ENCODE measurements at places on chromosomes 5 and 9. TPM values are rescaled to one million over a fixed set of nuclear protein-coding genes. Genes with fewer than 3 reads are reported as not detected.

DNA sequence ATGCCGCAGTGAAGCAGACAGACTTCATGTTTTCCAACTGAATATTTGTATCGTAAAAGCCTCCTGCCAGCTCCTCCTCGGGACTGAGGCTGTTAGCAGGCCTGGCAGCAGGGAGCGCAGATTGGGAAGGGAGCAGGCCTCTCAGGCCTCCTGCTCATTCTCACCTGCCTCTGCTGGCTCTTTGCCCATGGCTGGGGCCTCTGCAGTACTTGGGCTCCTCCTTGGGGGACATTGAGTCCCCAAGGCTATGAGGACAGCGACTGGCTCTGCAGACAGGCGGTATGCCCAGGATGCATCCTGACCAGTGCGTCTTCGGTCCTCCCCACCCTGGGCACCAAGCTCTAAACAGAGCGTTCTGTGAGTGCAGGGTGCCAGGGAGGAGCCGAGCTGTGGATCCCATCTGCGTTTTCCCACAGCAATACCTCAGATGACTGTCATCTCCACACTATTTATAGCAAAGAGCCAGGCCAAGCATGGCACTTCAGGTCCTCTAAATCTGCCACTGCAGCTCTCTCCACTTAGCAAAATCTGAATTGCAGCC lies 38.7 kb downstream of the TSTD2 start:
- peaks cover 3% of the 10 kb centered on the region for H3K27me3 ChIP-seq
- no peaks in the 10 kb centered on the region for H3K36me3 ChIP-seq
- H3K4me3 ChIP-seq: no peak overlapping the region

CPLANE1 gene
- total RNA-seq: 4.8 TPM

DNA sequence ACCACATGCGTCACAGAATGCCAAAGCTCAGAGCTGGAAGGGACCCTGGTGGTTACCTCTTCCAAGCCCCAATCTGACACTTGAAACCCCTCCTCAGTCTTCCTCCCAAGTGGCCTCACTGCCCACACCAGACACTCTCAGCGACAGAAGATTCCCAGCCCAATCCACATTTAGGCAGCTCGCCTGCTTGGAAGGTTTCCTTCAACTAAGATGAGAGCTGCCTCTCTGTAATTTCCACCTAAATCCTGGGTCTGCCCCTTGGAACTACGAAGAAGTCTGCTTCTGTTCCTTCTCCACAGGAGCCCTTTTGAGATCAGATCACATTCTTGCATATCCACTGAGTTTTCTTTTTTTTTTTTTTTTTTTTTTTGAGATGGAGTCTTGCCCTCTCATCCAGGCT lies 83.7 kb downstream of the PAX5 start:
- no peak overlapping the region for H3K27ac ChIP-seq
- no peak for DNase-seq
- H3K4me1 ChIP-seq: no peaks in the 10 kb centered on the region
- no peaks in the 10 kb centered on the region for H3K36me3 ChIP-seq
- no peak overlapping the region for H3K4me3 ChIP-seq

DNA sequence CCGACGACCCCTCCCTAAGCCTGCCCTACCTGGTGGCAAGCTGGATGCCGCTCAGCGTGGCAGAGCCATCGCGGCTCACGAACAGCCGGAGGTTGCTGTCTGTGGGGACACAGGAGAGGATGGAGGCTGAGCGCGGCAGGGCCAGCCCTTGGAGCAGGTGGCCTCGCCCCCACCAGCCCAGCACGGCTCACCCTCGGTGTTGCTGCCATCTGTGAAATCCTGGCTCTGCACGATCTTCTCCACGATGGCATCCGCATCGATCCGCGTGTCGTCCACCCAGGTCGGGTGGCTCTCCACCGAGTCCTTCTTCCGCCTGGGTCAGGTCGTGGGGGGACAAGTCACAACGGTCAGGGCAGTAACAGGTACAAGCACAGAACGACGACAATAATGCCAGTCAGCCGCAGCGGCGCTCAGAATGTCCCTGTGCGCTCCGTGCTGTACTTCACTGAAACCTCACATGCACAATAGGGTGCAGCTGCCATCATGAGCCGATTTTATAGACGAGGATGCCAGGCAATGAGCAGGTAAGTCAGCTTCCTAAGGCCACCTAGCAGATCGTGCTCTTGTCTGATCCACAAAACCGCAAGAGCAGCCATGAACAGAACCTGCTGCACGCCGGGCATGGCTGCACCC lies 7.0 kb upstream of the DPM2 start:
- H3K27me3 ChIP-seq: no peaks in the 10 kb centered on the region
- H3K4me3 ChIP-seq: no peak overlapping the region
- peaks cover 35% of the 10 kb centered on the region for H3K4me1 ChIP-seq
- peak overlapping the region; percentile 59 for H3K27ac ChIP-seq
- peaks cover 37% of the 10 kb centered on the region for H3K36me3 ChIP-seq

GRCh38 chr5:78245136-78245535 lies 49.4 kb downstream of the AP3B1 start:
- no peak overlapping the region for H3K4me3 ChIP-seq
- no peak for DNase-seq
- H3K27ac ChIP-seq: no peak overlapping the region
- no peaks in the 10 kb centered on the region for H3K27me3 ChIP-seq
- H3K36me3 ChIP-seq: peaks cover 10% of the 10 kb centered on the region

GRCh38 chr9:118091711-118092500 lies 387.7 kb downstream of the TLR4 start:
- no peak for DNase-seq
- H3K4me3 ChIP-seq: no peak overlapping the region
- no peaks in the 10 kb centered on the region for H3K36me3 ChIP-seq
- H3K27ac ChIP-seq: no peak overlapping the region

DNA sequence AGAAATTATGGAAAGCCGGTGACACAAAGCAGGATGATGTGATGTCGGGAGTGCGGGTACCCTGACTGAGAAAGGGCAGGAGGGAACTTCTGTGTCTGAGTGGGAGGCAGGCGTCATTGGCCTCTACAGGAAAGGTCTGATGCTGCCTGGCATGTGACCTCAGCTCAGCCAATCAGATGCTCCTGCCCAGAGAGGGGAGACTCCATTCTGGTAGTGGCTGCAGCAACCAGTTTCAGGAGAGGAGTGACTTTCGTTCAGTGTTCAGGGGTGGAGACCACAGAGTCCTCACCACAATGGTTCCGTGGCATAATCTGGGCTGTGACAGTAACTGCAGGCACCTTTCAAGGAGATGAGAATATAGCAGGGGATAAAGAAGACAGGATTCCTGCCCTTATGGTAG lies 6.7 kb upstream of the SFXN1 start:
- peak overlapping the region; percentile 2 for H3K27ac ChIP-seq
- H3K36me3 ChIP-seq: no peaks in the 10 kb centered on the region
- no peak overlapping the region for H3K4me3 ChIP-seq
- no peaks in the 10 kb centered on the region for H3K27me3 ChIP-seq
- peaks cover 18% of the 10 kb centered on the region for H3K4me1 ChIP-seq

GRIN1 gene
- total RNA-seq: not detected

TMEM232 gene
- total RNA-seq: 0.49 TPM

- DNase-seq: no peak
- peaks cover 13% of the 10 kb centered on the region for H3K4me1 ChIP-seq
- H3K27ac ChIP-seq: no peak overlapping the region
- H3K4me3 ChIP-seq: no peak overlapping the region
Observed at GRCh38 chr9:99002706-99003105, 59.0 kb downstream of the COL15A1 start.

GRCh38 chr5:179154346-179154990 lies 94.3 kb downstream of the ZNF354C start:
- no peak for DNase-seq
- no peaks in the 10 kb centered on the region for H3K36me3 ChIP-seq
- H3K27ac ChIP-seq: no peak overlapping the region
- H3K4me3 ChIP-seq: no peak overlapping the region
- no peaks in the 10 kb centered on the region for H3K27me3 ChIP-seq
- H3K4me1 ChIP-seq: no peaks in the 10 kb centered on the region

DNA sequence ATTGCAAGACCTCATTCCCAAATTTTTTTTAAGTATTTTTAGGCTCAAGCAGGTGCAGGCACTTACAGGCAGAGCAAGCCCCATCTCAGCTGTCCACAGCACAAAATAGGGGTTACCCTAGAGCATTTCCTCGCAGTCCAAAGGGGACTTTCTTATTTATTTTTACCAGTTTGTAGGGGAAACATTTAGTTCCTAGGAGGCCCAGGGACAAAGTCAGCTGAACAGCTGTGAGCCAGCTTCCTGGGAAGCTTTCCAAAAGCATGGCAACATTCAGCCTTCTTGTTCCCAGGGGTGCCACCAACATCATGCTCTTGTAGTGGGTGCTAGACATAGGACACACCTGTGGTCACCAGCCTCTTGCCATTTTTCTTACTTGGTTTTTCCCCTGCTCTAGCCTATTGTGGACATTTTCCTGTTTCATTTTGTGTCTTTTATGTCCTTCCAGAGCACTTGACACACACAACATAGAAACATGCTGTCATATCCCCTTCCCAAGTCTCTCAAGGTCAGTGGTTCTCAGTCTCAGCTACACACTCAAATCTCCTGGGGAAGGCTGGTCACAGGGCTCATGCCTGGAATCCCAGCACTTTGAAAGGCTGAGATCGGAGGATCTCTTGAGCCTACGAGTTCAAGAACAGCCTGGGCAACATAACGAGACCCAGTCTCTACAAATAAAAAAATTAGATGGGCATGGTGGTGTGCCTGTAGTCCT lies 38.2 kb downstream of the HAVCR1 start:
- no peak for DNase-seq
- peaks cover 47% of the 10 kb centered on the region for H3K4me1 ChIP-seq
- H3K4me3 ChIP-seq: no peak overlapping the region
- peak overlapping the region; percentile 12 for H3K27ac ChIP-seq

DNA sequence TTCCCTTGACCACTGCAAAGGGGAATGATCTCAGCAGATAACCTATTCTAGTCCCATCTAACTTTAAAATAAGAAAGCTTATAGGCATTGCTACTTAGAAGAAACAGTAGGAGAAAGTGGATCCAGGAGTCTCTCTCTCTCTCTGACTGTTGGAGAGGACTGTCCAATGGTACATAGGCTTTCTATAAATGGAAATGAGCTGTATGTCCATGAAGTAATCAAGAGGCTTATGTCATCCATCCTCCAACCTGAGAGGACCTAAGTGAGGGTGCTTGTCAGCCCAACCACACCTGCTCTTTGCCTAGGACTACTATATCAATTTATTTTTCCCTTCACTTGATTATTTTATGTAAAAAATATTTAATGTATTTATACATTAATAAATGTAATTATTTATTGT lies 172.3 kb downstream of the PAPPA start:
- no peaks in the 10 kb centered on the region for H3K36me3 ChIP-seq
- H3K4me3 ChIP-seq: no peak overlapping the region
- H3K4me1 ChIP-seq: no peaks in the 10 kb centered on the region
- H3K27ac ChIP-seq: no peak overlapping the region
- peaks cover 3% of the 10 kb centered on the region for H3K27me3 ChIP-seq

DNA sequence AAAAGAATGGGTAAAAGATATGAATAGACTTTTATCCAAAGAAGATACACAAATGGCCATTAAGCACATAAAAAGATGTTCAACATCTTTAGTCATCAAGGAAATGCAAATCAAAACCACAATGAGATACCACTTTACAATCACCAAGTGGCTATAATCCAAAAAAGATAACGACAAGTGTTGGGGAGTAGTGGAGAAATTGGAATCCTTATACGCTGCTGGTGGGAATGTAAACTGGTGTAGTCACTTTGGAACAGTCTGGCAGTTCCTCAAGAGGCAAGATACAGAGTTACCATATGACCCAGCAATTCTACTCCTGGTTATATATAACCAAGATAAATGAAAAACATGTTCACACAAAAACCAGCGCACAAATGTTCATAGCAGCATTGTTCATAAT lies 234.9 kb downstream of the SPATA31D1 start:
- H3K4me3 ChIP-seq: no peak overlapping the region
- no peak overlapping the region for H3K27ac ChIP-seq
- DNase-seq: no peak

DNA sequence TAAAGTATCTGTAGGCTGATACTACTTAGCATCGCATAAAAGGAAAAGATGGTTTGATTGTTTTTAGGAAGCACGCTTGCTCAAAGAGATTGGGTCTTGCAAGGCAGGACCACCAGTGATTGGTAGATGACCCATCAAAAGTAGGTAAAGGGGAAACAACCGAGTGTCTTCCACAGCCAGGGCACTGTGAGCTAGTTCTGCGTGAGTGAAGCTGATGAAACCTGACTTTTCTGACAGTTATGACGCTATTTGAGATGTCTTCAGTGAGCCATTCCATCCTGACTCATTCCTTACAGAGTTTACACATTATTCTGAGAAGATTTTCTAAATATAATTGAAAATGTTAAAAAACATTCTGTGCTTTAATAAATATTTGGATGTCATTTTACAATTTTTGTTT lies 49.7 kb downstream of the BASP1 start:
- H3K27me3 ChIP-seq: no peaks in the 10 kb centered on the region
- H3K36me3 ChIP-seq: no peaks in the 10 kb centered on the region
- H3K4me1 ChIP-seq: no peaks in the 10 kb centered on the region
- DNase-seq: no peak
- H3K27ac ChIP-seq: no peak overlapping the region
- no peak overlapping the region for H3K4me3 ChIP-seq

GRCh38 chr5:44389823-44390143 lies 563 bp upstream of the FGF10 start:
- H3K4me3 ChIP-seq: no peak overlapping the region
- H3K27ac ChIP-seq: no peak overlapping the region
- H3K27me3 ChIP-seq: peaks cover 34% of the 10 kb centered on the region
- no peaks in the 10 kb centered on the region for H3K36me3 ChIP-seq
- no peak for DNase-seq

- no peak overlapping the region for H3K4me3 ChIP-seq
- H3K4me1 ChIP-seq: no peaks in the 10 kb centered on the region
- H3K36me3 ChIP-seq: no peaks in the 10 kb centered on the region
Observed at GRCh38 chr5:121853850-121854249, 2.2 kb downstream of the FTMT start.

- no peaks in the 10 kb centered on the region for H3K4me1 ChIP-seq
- H3K27me3 ChIP-seq: peaks cover 1% of the 10 kb centered on the region
- H3K36me3 ChIP-seq: no peaks in the 10 kb centered on the region
- no peak overlapping the region for H3K27ac ChIP-seq
Observed at GRCh38 chr9:106956971-106957370, 94.0 kb downstream of the ZNF462 start.

PCDHGB7 gene
- not detected for total RNA-seq

- DNase-seq: no peak
- H3K4me3 ChIP-seq: no peak overlapping the region
- H3K4me1 ChIP-seq: no peaks in the 10 kb centered on the region
- H3K36me3 ChIP-seq: no peaks in the 10 kb centered on the region
Observed at GRCh38 chr5:98299435-98299834, 474.0 kb upstream of the RGMB start.

SHOC1 gene
- total RNA-seq: not detected

FOXD1 gene
- 0.99 TPM for total RNA-seq

- DNase-seq: no peak
- H3K4me3 ChIP-seq: no peak overlapping the region
- H3K36me3 ChIP-seq: peaks cover 23% of the 10 kb centered on the region
- no peaks in the 10 kb centered on the region for H3K4me1 ChIP-seq
- H3K27me3 ChIP-seq: no peaks in the 10 kb centered on the region
Observed at GRCh38 chr5:176508603-176509002, 28.6 kb downstream of the RNF44 start.

TMEFF1 gene
- total RNA-seq: 0.68 TPM
